ENCODE measurements at places on chromosomes 5 and 9.

GRCh38 chr9:137116027-137116507 lies 1.5 kb upstream of the DPP7 start:
- DNase-seq = no peak

- no peak for DNase-seq
Observed at GRCh38 chr9:133967024-133967741, 24.9 kb downstream of the VAV2 start.

- DNase-seq = no peak
Observed at GRCh38 chr9:91812191-91812590, 137.8 kb downstream of the ROR2 start.

DNA sequence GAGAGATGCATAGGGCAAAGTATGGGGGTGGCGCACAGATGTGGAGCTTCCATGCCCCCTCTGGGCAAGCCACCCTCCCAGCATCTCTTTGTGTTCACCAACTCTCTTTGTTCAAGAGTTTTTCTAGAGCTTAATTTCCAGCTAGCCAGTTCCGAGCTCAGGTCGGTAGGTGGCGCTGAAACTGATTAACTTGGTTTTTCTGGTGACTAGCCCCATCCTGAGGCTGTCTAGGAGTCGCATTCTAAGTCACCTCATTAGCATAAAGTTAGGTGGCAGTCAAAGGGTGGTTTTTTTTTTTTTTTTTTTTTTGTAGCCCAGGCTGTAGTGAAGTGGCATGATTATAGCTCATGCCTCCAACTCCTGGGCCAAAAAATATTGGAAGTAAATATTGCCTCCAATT lies 476.4 kb downstream of the KDM4C start:
- DNase-seq = no peak

- peak; percentile 31 for DNase-seq
Observed at GRCh38 chr5:122458278-122458872, 146.3 kb downstream of the SNCAIP start.

DNA sequence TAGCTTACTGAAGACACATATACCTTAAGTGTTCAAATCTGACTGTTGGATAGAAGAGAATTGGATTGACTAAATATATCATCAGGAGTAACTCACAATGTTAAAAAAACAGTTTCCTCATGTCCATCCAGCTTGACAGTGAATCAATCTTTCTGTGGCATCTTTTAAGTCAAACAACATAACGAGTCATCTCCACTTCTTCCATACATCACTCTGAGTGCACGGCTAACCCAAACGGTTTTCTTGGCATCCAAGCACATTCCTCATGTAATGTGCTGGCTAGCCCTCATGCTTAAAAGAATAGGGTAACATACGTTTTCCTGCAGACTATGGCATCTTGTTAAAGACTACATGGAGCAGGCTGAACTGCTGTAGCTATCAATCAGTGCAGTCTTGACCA lies 291.5 kb upstream of the TRPC7 start:
- no peak for DNase-seq

GRCh38 chr9:15306068-15306756 lies 804 bp downstream of the TTC39B start:
- DNase-seq = peak; percentile 37

GRCh38 chr5:90824436-90824835 lies 265.8 kb downstream of the ADGRV1 start:
- no peak for DNase-seq

- DNase-seq = no peak
Observed at GRCh38 chr5:128597156-128597555, 59.1 kb upstream of the FBN2 start.

- no peak for DNase-seq
Observed at GRCh38 chr9:15417626-15418025, 5.0 kb upstream of the SNAPC3 start.

- no peak for DNase-seq
Observed at GRCh38 chr9:17772223-17772622, 193.4 kb downstream of the SH3GL2 start.

- DNase-seq = peak; percentile 42
Observed at GRCh38 chr9:112755016-112755427, 4.5 kb downstream of the SNX30 start.

DNA sequence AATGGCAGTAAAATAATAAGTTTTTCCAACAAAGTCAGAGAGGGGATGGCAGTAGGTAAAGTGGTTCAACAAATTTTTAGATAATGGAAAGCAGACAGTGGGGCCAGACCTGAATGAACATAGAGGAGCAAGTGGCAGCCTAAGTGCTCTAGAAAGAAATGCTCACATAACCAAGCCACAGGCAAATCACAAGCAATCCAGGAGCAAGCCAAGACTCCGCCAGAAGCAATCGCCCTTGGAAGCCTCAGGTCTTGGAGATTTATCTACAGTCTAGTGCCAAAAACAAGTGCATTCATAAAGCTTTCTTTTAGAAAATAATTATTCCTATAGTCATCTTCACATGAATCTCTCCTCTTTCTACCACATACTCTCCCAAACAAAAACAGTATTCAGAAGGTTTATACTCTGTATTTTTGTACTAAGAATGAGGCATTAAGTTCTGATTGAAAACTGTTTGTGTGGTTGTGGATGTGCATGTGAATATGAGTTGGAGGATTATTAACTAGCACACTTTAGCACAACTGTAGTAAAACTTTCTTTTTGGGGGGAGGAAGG lies 375.5 kb downstream of the CDH9 start:
- DNase-seq = no peak

- DNase-seq = no peak
Observed at GRCh38 chr5:180159756-180160155, 49.3 kb downstream of the RASGEF1C start.

- DNase-seq = no peak
Observed at GRCh38 chr9:133543772-133544467, 9.4 kb downstream of the ADAMTSL2 start.

DNA sequence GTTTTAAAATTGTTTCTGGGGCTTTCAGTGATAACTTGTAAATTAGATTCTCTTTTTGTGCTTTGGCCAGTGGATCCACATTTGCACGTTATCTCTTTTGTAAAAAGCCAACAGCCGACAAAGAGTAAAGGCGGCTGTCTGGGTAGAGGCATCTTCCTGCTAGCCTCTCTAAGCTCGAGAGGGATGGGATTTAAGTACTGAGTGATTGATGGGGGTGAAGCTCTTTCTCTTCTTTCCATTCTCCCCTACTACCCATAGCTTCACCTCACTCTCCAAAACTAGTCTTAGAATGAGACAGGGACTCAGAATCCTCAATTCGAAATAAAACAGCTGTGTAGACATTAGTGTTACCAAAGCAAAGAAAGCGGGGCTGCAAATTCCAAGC lies 3.4 kb downstream of the PBX3 start:
- peak; percentile 20 for DNase-seq

DNA sequence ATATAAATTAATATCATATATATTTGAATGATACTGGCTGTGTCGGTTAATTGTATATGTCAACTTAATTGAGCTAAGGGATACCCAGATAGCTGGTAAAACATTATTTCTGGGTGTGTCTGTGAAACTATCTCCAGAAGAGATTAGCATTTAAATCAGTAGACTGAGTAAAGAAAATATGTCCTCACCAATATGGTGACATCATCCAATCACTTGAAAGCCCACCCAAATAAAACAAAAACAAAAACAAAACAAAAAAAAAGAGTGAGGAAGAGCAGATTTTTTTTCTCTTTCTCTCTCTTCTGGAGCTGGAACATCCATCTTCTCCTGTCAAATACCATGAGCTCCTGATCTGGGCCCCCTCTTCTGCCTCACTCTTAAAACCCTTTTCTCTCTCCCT lies 15.7 kb upstream of the CCDC152 start:
- DNase-seq = no peak

DNA sequence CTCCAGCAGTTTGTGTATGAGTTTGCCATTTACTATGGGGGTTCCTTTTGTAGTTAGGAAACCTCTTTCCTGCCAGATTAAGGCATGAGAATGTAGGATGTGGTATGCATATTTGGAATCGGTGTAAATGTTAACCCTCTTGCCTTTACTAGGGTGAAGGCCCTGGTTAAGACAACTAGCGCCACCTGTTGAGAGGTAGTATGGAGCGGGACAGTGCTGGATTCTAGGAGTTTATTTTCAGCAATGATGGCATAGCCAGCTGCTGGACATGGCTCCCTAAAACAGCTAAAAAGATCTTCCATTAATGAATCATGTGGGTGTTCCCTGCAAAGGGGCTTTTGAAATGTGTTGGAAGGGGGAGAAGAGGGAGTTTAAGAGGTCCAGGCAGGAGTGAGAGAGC lies 30.7 kb upstream of the GPX3 start:
- no peak for DNase-seq

GRCh38 chr5:10009802-10010201 lies 239.9 kb downstream of the ATPSCKMT start:
- no peak for DNase-seq

GRCh38 chr5:135425641-135426040 lies 21.5 kb downstream of the DCANP1 start:
- DNase-seq = no peak

DNA sequence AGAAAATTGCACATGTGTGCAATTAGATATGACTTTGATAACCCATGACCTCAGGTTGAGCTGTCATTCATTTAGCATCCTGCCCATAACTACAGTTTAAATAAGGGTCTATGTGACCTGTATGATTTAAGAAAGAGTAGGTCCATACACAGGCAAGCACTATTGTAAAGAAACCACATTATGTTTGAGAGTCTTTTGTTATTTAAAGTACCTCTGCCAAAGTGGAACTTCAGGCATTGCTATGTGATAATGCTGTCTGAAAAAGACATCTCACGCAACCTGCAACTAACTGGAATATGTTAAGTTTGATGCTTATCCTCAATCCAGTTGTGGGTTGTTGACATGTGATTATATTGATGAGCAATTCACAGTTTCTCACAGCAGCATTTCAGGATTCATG lies 317.0 kb downstream of the TMEM161B start:
- no peak for DNase-seq

DNA sequence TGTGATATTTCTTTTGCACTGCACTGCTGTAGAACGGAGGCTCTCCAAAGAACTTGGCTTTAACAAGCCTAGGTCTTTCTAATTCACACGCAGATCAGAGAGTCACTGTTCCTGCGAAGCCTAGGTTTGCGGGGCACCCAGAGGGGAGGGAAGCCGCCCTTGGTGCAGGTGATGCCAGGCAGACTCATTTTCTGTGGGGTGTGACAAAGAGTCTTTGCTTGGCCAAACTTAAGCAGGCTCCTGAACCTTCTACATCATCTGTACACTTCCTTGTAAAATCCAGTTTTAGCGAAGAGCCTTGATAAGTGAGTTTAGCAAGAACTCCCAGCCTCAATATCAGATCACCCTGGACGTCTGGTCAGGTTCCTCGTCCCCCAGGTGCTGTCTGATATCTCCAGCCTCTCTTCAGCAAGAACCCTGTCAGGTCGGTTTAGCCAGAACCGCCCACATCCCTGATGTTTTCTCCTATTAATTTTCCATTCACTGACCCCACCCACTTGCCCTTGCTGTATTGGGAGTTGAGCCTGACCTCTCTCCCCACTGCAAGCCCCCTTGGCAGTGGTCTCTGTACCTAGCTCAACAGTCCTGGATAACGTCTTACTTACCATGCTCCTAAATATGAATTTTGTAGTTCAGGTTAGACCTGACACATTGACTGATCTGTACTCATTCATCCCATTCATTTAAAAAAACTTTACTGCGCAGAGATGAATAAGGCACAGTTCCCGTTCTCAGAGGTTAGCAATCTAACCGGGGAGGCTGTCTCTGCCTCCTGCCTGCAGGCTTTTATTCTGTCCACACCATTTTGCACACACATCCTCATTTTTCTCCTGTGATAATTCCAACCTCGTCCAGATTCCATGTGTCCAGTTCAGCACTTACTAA lies 880 bp upstream of the UBAC1 start:
- no peak for DNase-seq

DNA sequence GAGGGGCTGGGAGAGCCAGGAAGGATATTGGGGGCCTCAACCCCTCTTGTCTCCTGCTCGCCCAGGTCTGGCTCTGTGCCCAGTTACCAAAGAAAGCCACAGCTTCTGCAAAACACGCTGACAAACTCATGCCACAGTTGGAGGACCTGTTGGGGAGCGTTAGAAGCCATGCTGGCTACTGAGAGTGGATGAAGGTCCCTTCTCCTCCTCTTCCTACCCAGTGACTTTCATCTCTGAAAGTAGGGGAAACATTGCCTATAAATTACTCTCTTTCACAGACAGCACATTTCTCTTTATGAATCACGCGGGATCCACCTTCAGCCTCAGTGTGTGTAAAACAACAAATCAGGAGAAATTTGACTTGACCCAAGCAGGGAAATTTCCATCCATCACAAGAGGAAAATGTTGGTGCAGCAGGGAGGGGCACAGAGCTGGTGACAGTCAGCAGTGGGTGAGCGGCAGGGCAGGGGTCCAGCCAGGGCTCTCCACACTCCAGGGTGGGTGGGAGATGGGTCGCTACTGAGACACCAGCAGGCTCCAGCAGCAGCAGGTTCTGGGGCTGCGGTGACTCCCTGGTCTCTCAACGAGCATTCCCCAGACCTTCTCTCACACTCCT lies 181.9 kb downstream of the FGF18 start:
- DNase-seq = no peak

DNA sequence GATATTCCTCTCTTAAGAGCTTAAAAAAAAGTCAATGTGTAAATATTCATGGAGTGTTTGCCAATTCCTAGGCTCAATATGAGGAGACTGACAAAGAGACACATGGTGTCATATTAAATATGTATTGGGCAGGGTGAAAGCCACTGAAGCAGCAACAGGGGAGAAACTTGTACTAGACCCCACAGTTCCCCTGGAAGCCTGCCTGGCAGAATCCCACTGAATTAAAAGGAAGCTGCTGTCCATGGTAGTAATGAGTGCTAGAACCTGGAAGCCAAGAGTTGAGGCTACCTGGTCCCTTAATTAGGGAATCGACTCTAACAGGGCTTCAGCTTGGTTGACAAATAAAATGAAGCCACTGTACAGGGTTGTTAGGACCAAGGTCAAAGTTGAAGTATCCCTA lies 129.4 kb upstream of the GPR151 start:
- DNase-seq = no peak

DNA sequence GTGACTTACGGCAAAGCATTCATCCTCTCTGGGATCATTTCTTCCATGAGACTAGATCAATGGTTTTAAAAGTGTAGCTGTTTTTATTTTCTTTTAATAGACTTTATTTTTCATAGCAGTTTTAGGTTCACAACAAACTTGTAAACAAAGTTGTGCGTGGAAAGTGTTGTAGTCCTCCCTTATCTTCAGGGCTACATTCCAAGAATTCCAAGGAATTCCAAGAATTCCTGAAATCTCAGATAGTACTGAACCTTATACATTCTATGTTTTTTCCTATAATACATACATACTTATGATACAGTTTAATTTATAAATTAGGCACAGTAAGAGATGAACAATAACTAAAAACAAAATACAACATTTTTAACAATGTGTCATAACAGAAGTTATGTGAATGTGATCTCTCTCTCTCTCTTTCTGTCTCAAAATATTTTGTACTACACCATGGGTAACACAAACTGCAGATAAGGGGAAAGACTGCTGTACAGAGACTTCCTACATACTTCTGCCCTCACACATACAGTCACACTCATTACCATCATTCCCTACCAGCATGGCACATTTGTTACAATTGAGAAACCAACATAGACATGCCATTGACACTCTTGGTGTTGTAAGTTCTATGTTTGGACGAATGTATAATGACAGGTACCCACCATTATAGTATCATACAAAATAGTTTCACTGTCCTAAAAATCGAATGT lies 1933.2 kb upstream of the WWC1 start:
- no peak for DNase-seq

GRCh38 chr5:666816-667498 lies 26.2 kb downstream of the TPPP start:
- DNase-seq = no peak

Measured in umbilical cord (tissue), 2 donors.